ENCODE measurements at places on chromosomes 12 and 14.

DNA sequence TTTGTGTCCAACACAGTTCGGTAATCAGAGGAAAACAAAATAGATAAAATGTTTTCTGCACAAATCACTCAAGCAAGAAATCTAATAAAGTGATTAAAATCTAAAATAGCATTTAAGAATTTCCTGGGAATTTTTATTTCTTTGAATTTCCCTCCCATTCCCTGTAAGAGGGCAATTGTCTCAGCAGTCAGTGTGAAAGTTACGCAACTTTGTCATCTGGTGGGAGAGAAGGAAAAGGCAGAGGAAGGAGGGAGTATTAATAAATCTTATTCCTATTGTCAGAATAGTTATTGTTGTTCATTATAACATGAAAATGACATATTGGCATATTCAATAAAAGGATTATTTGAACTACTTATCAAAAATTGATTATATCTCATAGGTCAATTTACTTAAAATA lies 464.9 kb downstream of the PRKD1 start:
- DNase-seq = no peak

GRCh38 chr14:34684578-34684977 lies 29.8 kb downstream of the CFL2 start:
- peak; percentile 33 for DNase-seq

DNA sequence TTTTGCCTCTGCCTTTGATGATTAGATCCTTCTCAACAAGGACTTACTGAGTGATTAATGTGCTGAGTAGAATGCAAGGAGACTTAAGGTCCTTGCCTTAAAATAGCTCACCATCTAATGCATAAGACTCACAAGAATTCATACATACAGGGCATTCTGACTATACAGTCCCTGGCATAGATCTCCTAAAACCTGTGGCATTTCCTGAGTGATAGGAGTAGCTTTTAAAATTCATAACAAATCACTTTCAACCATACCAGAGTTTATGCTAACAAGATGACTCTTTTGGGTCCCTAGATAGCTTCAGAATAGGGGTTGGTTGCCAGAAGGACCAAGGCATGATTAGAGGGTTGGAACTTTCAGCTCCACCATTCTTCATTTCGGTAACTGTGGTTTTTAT lies 48.8 kb downstream of the STXBP6 start:
- DNase-seq = peak; percentile 82

GRCh38 chr12:47021298-47021697 lies 58.1 kb upstream of the PCED1B start:
- peak; percentile 85 for DNase-seq
